ENCODE measurements at places on chromosomes 3 and 15.

DNA sequence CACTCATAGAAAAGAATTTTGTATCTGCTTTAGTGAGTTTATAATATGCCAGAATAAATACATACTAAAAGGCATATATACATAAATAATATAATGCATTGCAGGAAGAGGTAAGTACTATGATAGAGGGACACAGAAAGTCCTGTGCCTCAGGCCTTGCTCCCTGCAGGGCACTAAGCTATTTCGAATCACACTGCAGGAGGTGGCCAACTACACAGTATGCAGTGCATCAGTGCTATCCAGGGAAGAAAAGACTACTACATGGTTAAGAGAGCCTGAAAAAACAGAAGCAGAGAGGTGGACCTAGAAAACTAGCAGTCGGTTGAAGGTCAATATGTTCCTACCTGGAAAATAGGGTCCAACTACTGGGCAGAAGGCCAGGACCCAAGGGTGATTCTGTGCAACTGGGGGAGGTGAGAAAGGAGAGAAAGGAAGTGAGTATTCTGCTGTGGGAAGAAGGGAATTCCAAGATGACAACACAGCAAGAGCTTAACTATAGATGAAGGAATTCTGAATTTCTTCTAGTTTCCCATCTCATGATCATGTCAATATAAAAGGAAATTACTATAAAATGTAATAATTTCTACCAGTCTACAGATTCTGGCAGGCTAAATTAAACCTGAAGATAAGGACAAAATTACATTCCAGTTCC is 218.0 kb downstream of the ZBTB20 start:
- no peak for DNase-seq

DNA sequence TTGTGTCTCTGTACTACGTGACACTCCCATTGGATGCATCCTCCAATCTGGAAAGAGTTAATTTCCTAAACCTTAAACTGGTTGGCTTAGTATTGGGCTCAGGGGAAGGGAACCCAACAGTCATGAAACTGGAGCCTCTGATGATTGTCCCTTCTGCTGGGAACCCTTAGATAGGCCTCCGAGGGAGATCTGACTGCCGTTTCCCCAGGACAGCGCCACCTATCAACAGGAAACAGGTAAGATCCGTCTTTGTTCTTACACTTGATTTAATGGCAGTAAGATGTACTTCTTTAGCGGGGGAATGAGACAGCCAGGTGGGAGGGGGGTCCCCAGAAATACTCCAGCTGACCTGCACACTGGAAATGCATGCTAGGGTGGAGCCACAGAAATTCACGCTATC is 1749.6 kb downstream of the SI start:
- no peak for DNase-seq

DNA sequence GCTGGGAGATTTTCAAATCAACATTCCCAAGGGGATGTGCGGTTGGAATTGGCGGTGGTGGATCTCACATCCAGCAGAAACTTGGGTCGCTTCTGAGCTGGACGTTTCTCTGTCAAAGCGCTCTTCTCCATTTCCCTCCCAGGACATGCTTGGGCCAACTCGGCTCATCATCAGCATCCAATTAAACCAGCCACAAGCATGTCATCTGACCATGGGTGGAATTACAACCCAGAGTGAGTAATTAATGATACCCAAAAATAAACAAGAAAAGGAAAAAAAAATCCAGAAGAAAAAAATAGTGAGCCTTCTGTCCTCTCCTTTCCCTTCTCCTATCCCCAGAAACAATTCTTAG is 111.2 kb downstream of the XXYLT1 start:
- no peak for DNase-seq

- DNase-seq, result no peak
These were observed 70.7 kb upstream of the NEDD4 start for GRCh38 chr15:56064152-56064551.

GRCh38 chr3:124063197-124063909 is 71.4 kb upstream of the ROPN1 start:
- DNase-seq, result no peak

GRCh38 chr3:43142472-43142871 is 36.6 kb upstream of the POMGNT2 start:
- DNase-seq, result no peak

DNA sequence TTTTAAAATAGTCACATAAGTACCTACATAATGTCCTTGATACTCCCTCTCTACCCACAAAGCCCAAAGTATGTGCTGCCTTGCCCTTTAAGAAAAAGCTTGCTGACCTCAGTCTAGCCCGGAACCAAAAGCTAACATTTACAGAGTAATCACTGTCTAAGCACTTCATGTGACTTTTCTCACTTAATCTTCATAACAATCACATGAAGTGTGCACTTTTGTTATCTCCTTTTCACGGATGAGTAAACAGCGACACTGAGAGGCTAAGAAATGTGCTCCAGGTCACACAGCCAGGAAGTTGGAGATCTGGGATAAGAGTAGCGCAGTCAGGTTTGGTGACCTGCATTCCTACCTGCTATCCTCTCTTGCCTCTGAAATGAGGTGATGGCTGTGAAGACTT is 194.0 kb downstream of the ITPR1 start:
- no peak for DNase-seq

GRCh38 chr3:24680214-24680967 is 185.7 kb upstream of the THRB start:
- no peak for DNase-seq

GRCh38 chr3:74067296-74067695 is 442.6 kb upstream of the PDZRN3 start:
- DNase-seq, result no peak

- no peak for DNase-seq
These were observed 414.5 kb upstream of the MDFIC2 start for GRCh38 chr3:70726961-70727360.

- no peak for DNase-seq
These were observed 594.8 kb upstream of the GRM7 start for GRCh38 chr3:6266135-6266534.

DNA sequence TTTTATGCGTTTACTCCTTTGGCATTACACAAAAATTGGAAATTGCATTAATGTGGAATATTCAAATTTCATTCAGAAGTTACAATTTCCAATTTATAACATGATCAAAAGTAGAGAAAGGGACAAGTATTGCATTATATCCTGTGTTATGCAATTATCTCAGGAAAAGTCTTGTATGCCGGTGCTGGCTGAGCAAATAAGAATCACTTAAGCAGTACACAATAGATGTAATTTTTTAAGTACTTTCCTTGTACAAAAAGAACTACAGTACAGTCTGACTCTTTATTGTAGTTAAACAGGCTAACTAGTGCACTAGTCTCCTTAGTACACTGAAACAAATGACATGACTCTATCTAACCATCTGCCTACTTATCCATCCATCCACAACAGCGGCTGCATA is 493.2 kb upstream of the KCNMB2 start:
- DNase-seq, result no peak

Data from stimulated activated CD8-positive, alpha-beta memory T cell treated with anti-CD3 and anti-CD28 coated beads, Interleukin-4, amount 100 ng/mL, for 1 hour (primary cell).